ENCODE measurements at places on chromosomes 16 and 17. TPM values are rescaled to one million over a fixed set of nuclear protein-coding genes. Genes with fewer than 3 reads are reported as not detected.

GRCh38 chr16:87216148-87216840 is 100.9 kb downstream of the C16orf95 start:
- DNase-seq: no peak

Gene GPR142
- not detected for total RNA-seq

DNA sequence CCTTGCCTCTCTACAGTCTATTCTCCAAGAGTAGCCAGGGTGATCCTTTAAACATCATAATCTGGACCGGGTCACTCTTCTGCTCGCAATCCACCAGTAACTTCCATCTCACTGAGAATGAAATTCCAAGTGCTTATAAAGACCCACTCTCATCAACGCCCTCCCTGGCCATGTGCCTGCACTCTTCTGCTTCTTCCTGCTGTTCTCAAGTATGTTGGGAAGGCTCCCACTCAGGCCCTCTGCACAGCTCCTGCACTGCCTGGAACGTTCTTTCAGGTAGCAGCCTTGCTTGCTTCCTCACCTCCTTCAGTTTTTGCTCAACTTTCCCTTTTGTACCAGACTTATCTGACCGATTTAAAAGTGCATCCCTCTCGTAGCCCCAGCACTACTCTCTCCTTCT is 44.4 kb downstream of the BRD7 start:
- no peak for DNase-seq

DNA sequence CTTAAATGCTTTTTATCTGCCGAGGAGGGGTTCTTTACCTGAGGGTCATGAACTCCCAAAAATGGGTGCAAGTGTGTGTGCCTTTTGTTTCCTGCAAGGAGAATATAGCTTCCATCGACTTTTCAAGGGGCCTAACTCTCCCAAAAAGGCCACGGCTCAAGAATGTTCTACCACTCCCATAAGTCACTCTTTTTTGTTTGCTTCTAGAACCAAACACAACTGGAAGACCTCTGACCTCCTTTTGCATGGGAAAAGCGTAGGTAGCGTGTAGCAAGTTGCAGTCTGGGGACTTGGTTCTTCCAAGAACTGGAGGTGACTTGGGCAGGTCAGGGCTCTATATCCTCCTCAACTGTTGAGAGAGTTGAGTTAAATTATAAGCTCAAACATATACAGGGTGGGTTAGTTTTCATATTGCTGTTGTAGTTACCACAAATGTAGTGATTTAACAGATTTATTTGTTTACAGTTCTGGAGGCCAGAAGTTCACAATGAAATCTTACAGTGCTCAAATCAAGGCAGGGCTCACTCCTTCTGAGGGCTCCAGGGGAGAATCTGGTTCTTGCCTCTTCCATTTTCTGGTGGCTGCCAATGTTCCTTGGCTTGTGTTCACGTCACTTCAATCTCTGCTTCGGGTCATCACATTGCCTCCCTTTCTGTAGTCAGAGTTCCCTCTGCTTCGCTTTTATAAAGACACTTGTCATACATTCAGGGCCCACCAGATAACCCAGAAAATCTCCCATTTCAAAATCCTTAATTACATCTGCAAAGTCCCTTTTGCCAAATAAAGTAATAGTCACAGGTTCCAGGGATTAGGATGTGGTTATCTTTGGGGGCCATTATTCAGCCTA is 1.4 kb downstream of the TMEM97 start:
- DNase-seq: no peak

Gene RNF227
- total RNA-seq: 6.3 TPM

- DNase-seq: no peak
Observed at GRCh38 chr17:57120814-57121213, 35.8 kb downstream of the AKAP1 start.

Gene CES3
- total RNA-seq: 0.55 TPM

Measured in NCI-H460 (cell line).